GF-D8 (cell line): ENCODE measurements at places on chromosomes 3 and 15.
A peak's percentile ranks its signal among the peaks of the same experiment; 100 is the strongest.

- peak; percentile 58 for DNase-seq
Observed at GRCh38 chr15:31360843-31361763, 34.5 kb downstream of the KLF13 start.

GRCh38 chr15:60932051-60932915, 296.8 kb downstream of the RORA start:
- DNase-seq: no peak

- no peak for DNase-seq
Observed at GRCh38 chr3:73680391-73681095, 55.8 kb upstream of the PDZRN3 start.

GRCh38 chr15:89978914-89979313, 22.2 kb upstream of the ZNF710 start:
- no peak for DNase-seq

DNA sequence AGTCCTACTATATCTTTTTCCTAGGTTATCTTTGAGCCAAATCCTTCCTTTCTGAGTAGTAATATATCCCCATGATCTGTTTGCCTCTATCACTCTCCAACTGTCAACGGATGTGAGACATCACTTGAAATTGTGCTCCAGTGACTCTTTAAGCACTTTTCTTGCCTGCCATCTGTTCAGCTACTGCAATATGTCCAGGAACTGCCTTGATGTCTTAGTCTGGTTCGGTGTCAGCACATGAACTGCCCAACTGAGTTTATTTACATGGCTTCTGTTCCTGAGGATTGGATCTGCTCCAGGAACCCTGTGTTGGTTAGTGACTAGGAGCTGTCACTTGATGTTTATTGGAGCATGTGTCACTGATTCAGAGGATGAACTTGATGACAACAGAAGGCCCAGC, 116.5 kb downstream of the SLC9A9 start:
- no peak for DNase-seq

DNA sequence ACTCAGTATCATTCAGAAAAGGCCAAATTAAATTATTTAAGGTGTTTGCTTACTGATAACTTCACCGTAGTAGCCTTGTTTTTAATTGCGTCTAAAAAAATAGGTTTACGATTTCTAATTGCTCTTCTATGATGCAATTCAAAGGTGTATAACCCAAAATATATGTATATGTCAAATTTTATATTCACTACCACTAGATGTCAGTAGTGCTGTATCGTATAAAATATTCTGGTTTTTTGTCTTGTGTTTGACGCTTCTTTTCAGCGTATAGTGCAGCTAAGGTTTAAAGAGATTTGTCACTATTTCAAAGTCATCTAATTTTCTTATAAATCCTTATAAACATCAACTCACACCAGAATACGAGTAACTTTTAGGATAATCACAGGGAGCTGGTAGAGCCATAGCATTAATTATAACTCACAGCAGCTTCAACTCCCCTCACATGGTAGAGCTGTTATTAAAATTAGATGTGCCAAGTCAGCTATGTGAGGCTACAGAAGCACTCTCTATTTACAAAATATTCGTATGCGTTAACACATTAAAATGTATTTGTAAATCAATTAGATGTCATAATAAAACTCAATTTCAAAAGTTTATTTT, 3.5 kb downstream of the PFN2 start:
- DNase-seq: no peak

GRCh38 chr15:55960946-55961345, 32.5 kb downstream of the NEDD4 start:
- no peak for DNase-seq
